ENCODE measurements at places on chromosomes 11 and 22.

DNA sequence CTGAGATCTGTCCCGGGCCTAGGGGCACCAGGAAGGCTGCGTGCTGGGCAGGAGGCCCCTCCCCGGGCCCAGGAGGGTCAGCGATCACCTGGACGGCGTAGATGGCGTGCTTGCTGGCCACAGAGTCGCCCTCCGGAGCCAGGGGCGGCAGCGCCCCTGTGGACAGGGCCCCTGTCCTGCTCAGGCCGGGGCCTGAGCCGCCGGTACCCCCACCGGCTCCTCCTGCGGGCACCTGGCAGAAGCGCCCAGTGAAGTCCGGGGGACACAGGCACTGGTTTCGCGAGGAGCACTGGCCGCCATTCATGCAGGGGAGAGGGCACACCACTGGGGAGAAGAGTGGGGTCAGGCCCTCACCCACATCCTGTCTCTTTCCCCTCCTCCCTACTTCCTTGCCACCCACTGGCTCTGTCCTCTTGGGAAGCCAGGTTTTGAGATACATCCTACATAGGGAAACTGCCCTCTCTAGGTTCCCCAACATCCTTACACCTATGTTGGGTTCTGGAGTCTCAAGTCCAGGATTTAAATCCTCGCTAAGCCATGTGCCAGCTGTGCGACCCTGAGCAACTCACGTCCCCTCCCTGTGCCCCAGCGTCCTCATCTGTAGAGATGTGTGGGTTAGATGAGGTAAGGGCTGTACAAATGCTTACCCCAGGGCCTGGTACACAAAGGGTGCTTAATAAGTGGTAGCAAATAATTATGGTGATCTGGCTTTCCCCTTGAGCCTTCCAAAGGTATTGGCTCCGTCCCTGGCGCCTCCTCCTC lies 3.9 kb downstream of the LTBP3 start:
- no peak for DNase-seq

DNA sequence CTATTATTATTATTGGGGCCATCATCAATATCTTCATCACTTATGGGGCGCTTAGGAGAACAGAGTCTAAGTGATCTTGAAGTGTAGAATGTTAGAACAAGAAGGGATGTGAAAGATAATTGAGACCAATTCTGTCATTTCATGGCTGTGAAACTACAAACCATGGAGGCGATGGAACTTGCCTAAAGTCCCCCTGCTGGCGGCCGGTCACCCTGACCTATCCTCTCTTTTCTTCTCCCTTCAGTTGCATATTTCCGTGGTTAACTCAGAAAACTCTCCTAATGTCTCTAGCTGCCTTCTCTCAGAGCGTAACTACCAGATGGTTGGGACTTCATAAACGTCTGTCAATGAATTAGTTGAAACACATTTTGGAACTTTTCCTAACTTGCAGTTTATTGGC lies 6.6 kb upstream of the OR4B1 start:
- no peak for DNase-seq

DNA sequence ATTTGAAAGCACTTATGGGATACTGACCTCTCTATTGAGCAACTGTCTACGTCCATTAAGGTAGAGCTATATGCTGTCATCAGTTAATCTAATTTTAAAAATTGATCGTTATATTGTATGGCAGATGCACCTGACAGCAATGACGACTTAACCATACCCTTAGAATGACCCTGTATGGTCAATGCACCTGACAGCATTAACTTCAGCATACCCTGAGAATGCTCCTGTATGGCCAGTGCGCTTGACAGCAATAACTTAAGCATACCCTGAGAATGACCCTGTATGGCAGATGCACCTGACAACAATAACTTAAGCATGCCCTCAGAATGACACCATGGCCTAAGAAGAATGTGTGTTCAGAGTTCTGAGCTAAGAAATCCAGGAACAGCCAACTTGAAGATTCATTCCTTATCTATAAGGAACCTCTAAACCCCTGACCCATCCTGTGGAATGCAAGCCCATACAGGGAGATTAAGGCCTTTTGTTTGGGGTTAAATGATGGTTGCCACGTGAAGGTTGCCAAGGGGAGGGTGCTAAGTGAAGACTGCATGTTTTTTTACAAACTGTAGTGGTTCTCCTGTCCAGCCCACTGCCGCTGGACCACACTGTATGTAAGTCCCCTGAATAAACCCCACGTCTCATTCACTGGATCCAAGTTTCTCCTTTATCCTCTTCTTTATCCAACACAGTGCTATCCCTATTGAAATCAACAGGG lies 138.3 kb downstream of the GUCY1A2 start:
- DNase-seq: no peak

- DNase-seq: no peak
Observed at GRCh38 chr11:86787018-86787536, 13.3 kb upstream of the PRSS23 start.

DNA sequence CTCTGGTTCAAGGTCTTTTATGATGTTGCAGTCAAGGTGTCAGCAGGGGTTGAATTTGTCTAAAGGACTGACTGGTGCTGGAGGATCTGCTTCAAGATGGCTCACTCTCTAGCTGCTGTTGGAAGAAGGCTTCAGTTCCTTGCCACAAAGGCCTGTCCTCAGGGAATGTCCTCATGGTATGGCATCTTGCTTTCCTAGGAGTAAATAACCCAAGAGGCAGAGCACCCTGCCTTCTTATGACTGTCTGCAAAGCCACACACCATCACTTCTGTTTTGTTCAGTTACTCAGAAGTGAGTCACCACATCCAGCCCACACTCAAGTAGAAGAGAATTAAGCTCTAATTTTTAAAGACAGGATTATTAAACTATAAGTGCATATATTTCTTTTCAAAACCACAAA lies 45.2 kb downstream of the PLAAT5 start:
- DNase-seq: peak; percentile 29

- DNase-seq: no peak
Observed at GRCh38 chr11:78893996-78894395, 319.3 kb upstream of the NARS2 start.

GRCh38 chr11:72418834-72419560 lies 15.3 kb downstream of the CLPB start:
- DNase-seq: no peak

DNA sequence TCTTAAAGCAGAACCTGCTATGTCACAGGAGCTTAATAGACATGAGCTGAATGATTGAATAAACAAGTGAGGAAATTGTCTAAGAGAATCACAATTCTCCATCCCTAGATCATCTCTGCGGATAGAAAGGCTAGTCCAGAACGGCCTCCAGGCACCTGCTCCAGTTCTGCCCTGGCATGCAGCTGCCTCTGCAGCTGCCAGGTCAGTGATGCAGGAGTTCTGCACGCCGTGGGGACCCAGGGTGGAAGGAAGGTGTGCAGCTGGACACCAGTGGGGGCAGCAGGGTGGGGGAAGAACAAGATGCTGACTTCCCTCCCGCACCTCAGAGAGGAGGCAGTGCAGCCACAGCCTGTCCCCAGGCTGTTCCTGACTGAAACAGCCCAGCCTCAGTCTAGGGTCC lies 192.1 kb upstream of the NCAM1 start:
- no peak for DNase-seq

DNA sequence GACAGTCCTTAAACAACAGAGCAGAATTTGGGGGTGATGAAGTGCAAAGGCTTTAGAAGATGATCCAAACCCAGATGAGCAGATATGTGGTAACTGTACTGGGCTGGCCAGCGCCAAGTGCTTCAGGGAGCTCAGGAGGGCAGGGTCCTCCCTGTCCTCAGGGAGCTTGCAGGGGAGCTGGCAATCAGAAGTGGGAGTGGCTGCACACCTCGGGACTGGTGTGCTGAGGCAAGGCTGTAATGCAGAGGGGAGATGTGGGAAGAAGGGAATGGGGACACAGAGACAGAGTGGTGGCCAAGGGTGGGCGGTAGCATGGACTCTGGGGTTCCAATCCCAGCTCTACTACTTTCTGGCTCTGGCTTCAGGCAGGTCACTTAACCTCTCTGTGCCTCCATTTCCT lies 235.6 kb upstream of the NCAM1 start:
- no peak for DNase-seq

GRCh38 chr11:10990637-10991193 lies 132.9 kb upstream of the ZBED5 start:
- no peak for DNase-seq

- DNase-seq: no peak
Observed at GRCh38 chr11:13944911-13945425, 17.6 kb upstream of the SPON1 start.

DNA sequence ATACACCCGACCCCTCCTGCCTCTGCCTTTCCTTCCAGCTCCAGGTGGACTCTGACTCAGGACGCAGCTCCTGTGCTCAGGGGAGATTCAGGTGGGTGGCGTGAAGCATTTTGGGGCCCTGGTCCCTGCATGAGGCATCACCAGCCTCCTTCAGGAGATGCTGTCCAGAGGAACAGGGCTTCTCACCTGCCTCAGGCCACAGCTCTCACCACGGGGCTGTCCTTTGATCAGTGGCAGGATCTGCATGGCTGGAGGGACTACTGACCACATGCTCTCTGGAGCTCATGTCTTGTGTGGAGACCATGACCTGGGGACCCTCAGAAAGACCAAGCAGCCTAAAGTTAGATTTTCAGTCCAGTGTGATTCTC lies 58.8 kb downstream of the GGTLC2 start:
- no peak for DNase-seq

- no peak for DNase-seq
Observed at GRCh38 chr22:45263463-45264269, 21.1 kb upstream of the UPK3A start.

DNA sequence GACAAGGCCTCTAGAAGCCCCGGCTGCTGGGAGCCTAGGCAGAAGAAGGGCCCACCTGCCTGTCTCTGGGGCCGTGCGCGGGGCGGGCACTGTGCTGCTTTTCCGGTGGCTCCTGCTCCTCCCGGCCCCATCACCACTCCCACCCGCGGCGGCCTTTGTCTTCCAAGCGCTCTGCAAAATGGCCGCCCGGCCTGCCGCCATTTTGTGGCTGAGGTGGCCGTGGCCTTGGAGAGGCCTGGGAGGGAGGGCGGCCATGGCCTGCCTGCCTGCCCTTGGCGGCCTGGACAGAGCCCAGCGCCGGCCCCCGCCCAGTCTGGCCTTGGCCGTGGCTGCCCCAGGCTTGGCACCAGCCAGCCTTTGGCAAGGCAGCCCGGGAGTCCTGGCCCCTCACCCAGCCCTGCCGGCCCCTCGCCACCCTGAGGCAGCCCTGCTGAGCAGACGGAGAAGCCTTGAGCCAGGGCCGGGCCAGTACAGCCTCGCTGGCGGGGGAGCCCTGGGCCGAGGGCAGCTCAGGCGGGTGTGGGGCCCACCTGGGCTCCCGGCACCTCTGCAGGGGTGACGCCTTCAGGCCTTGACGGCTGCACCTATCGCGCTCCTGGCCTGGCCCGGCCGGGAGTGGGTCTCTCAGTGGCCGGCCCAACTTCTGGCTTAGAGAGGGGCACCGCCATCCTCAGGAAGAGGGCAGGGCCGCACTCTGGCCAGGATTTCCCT lies 46.0 kb upstream of the PPARA start:
- DNase-seq: no peak

GRCh38 chr11:123194337-123195187 lies 486 bp downstream of the CLMP start:
- DNase-seq: no peak

DNA sequence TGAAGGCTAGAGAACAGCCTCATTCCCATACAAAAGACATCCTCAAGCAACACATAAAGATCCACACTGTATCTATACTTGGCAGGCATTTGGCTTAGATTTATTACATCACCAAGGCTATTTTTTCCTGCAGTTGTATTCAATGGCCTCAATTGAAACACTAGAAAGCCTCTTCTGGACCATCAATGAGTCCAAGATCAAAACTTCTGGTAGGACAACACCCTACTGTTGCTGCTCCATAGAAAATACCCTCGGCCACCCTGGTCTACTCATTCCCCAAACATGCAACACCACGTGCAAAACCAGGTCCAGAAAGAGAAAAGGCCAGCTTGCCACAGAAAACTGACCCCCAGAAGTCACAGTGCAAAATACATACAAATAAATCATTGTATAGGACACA lies 56.9 kb upstream of the CADM1 start:
- no peak for DNase-seq

DNA sequence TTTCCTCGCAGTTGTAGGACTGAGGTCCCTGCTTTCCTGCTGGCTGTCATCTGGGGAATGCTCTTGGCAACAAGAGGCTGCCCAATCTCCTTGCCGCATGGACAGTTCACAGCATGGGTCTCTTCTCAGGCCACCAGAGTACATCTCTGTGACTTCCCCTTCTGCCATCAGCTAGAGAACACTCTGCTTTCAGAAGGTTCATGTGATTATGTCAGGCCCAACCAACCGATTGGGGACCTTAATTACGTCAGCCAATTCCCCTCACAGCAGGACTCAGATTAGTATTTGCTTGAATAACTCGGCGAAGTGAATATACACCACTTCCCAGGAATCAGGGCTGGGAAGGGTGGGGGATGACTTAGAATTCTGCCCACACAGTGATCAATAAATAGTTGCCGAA lies 61.9 kb upstream of the CSNK2A3 start:
- no peak for DNase-seq

- no peak for DNase-seq
Observed at GRCh38 chr11:70399681-70400112, 1.4 kb downstream of the CTTN start.

GRCh38 chr11:120131941-120132644 lies 5.8 kb downstream of the TRIM29 start:
- no peak for DNase-seq

GRCh38 chr11:81129618-81130017 lies 1604.0 kb downstream of the FAM181B start:
- DNase-seq: no peak

- DNase-seq: no peak
Observed at GRCh38 chr22:47188261-47189055, 426.0 kb downstream of the TBC1D22A start.

GRCh38 chr11:12182302-12182675 lies 71.9 kb downstream of the MICAL2 start:
- no peak for DNase-seq

Measured in stimulated activated CD4-positive, alpha-beta T cell treated with anti-CD3 and anti-CD28 coated beads, Interleukin-4, amount 100 ng/mL, for 24 hours (primary cell).